ENCODE measurements at places on chromosomes 16 and 17. TPM values are rescaled to one million over a fixed set of nuclear protein-coding genes. Genes with fewer than 3 reads are reported as not detected.

- DNase-seq = no peak
Measured at GRCh38 chr17:11363565-11364117, 122.6 kb downstream of the SHISA6 start.

- no peak for DNase-seq
Measured at GRCh38 chr16:69236319-69236718, 49.4 kb downstream of the SNTB2 start.

DNA sequence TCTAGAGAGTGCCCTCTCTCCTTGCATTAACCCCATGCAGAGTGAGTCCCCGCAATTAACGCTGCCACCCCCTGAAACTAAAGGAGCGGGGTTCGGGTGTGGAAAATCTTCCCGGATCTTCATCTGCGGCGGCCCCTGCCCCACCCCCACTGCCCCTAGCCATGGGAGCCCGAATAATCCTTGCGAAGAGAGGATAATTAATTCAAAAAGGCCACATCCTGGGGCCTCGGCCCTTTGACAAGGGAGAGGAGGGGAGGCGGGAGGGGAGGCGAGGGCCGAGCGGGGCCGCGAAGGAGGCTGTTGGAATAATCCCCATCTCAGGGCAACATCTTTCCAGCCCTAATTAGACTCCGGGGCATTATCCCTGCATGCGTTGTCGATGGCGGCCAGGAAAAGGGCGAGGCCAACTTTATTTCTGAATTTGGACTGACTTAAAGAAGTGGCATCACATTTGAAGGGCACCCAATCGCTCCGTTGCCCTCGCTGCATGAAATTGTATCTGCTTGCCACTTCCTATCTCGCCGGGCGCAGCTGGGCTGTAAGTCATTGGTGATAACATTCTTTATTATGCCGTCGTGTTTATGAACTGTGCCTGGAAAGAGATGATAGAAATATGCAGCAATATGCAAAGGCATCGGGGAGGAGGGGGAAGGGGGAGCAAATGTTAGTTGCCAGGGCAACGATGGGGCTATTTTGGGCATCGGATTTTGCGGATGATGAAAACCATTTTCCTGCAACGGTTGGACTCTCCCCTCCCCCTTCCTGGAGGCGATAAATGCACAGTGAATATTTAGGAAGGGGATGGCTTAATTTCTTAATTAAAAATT lies 387.1 kb upstream of the TNRC6C start:
- no peak for DNase-seq

DNA sequence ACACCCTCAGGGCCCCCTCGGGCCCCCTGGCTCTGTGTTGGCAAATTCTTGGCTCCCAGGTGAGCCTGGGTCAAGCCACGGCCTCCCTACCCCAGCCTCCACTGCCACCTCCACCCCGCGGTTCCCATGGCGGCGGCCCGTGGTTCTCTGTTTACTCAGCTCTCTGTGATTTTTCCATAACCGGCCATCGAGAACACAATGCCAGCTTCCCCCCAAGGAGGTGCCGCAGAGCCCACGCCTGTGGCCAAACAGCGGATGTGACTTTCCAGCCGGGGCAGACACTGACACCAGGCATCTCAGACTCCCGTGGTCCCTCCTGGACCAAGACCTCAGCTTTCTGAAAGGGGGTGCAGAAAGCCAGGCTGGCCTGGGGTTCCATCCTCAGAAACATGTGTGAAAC lies 21.6 kb upstream of the ATP2A3 start:
- DNase-seq = no peak

- no peak for DNase-seq
Measured at GRCh38 chr16:56357765-56358322, 67.5 kb downstream of the AMFR start.

- no peak for DNase-seq
Measured at GRCh38 chr16:9860876-9861275, 321.4 kb downstream of the GRIN2A start.

- no peak for DNase-seq
Measured at GRCh38 chr16:4675864-4676786, 17.2 kb upstream of the NUDT16L1 start.

DNA sequence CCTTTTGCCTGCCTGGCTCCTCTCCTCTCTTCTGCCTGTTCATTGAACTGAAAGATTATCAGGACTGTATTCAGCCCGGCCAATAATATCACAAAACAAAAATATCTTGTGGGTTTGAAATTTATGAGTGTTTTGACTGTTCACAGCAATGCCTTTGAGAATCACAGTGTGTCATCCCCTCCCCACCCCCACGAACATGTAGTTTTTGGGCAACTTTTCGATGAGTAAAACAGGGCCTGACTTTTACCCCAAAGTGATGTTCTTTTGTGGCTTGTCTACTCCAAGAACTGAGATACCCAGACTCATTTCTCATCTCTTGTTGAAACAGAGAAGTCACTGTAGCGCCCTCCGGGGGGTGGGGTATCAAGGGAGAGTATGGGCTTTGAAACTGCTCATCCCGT lies 675.7 kb downstream of the WWOX start:
- DNase-seq = no peak

DNA sequence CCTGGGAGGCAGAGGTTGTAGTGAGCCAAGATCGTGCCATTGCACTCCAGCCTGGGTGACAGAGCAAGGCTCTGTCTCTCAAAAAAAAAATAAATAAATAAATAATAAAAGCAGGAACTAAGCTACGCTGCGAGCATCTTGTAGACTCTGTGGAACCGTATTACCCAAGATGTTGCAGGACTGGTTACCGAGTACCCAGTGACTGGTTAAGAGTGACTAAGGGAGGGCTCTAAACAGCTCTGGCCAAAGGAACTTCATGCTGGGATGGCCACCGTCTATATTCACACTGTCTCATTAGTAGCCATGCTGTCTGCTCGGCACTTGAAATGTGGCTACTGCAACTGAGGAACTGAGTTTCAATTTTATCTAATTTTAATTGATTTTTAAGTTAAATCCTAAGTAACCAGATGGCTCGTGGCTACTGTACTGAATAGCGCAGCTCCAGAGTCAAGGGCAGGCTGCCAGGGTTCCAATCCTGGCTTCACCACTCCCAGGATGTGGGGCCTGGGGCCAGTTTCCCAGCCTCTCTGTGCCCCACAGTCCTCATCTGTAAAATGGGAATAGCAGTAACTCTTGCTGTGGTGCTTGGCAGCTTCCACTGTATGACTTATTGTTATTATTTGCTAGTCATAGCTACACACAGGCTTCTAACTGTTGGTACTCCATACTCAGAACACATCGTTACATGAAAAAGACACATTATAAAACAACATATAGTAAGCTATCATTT lies 3.0 kb downstream of the NTAN1 start:
- DNase-seq = no peak

- no peak for DNase-seq
Measured at GRCh38 chr17:76672270-76672851, 28.8 kb upstream of the ST6GALNAC1 start.

DNA sequence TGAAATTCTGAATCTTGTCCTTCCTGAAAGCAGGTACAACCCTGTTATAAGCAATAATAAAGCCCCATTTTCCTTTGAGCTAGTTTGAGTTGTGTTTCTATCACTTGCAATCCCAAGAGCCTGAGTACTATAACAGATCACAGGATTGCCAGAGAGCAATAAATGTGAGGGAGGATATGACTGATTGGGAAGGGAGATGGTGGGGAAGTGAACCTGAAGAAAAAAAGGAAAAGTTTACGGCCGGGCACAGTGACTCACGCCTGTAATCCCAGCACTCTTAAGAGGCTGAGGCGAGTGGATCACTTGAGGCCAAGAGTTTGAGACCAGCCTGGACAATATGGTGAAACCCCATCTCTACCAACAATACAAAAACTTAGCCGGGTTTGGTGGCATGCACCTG lies 80.4 kb downstream of the COX10 start:
- no peak for DNase-seq

DNA sequence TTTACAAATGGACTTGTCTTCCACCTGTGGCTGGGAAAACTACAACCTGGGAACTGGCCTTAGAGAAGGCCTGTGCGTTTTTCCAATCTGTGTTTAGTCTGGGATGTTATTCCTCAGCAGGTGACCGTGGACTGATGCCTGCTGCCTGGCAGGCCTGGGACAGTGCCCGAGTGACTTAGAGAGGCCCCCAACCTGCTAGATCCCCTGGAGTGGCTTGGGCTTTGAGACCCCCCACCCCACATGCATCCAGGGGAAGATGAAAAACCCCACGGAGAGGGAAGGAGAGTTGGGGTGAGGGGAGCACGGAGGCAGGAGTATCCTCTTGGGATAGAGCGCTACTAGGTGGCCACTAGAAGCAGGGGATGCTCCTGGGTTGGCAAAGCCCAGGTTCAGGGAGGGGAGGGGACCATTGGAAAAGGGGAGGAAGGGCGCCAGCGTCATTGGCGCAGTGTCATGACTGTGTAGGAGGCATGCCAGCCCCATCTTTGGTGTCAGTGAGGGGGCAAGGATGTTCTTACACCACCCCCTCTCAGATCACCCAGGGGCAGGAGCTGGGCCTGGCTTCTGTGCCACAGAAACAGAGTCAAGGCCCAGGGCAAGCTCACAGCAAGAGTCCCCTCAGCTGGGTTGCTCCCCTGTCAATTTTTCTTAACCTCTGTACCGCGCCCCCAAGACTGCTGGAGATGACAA lies 54.1 kb downstream of the MEAK7 start:
- no peak for DNase-seq

GRCh38 chr17:48555258-48556228 lies 10.6 kb upstream of the HOXB2 start:
- DNase-seq = peak; percentile 78

DNA sequence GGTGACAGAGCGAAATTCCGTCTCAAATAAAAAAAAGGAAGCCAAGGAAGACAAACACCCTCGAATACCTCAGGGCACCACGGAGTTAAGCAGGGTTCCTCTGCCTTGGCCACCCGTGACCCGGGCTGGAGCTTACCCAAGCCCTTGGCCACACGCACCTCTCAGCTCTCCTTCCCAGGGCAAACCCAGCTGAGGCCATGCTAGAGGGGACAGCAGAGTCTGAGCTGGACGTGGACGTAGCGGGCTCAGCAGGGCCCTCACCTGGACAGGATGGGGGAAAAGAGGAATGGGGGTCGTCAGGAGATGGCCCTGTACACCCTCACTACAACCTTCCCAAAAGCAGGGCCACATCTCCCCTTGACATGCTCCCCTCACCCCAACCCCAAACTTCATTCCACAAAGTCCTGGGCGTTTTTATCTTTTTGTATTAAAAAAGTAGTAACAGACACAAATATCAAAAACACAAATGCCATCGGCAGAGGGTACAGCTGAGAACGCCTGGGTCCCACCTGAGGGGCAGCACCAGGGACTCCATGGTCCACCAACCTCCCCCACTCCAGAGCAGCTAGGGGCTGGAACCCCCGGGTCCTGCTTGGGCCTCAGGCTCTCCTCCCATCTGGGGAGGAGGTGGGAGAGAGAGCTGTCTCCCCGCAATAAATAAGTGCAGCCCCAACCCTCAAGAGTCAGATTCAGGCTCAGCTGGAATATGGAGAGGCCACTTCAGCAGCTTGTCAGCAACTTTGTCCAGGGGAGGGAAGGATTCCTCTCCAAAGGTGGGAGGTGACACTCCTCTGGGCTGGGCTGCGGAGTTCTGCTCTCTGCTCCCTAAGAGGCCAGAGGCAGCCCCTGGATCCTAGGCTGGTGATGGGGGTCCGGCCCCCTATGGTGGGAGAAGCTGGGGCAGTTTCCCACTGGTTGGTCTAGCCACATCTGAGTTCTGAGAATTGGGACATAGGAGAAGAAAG lies 11.9 kb downstream of the PER1 start:
- no peak for DNase-seq

GRCh38 chr17:20121359-20122253 lies 112.4 kb downstream of the SPECC1 start:
- no peak for DNase-seq

- DNase-seq = no peak
Measured at GRCh38 chr17:77273397-77274085, 132.8 kb downstream of the SEC14L1 start.

GRCh38 chr17:76119409-76120371 lies 16.1 kb upstream of the EXOC7 start:
- DNase-seq = no peak

- no peak for DNase-seq
Measured at GRCh38 chr17:78781104-78781892, 775 bp downstream of the CYTH1 start.

GRCh38 chr17:63116228-63116627 lies 150.2 kb downstream of the TANC2 start:
- DNase-seq = no peak

DNA sequence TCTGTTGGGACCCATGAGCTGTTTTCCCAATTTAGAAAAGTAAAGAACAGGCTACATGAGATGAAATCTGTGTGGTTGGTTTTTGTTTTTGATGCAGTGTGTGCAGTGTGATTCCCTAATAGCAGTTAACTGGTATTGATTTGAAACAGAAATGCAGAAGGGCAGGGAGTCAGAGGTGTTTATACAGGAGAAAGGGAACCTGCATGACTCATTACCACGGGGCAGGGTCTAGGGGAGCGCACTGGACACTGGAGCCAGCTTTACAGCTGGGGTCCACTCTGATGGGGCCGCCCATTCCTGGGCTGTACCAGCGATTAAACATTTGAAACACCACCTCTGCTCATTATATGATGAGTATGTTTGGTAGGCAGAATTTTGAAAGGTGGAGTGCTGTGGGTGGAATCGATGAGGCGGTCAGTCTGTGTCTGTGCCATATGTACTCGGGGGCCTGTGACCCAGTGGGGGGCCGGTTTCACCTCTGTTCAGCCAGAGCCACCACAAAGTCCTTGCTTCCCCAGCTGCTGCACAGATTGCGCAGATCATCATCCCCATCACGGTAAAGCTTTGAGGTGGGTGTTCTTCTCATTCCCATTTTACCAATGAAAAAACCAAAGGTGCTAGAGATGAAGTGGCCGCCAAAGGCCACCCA lies 142.5 kb downstream of the CMIP start:
- DNase-seq = no peak

DNA sequence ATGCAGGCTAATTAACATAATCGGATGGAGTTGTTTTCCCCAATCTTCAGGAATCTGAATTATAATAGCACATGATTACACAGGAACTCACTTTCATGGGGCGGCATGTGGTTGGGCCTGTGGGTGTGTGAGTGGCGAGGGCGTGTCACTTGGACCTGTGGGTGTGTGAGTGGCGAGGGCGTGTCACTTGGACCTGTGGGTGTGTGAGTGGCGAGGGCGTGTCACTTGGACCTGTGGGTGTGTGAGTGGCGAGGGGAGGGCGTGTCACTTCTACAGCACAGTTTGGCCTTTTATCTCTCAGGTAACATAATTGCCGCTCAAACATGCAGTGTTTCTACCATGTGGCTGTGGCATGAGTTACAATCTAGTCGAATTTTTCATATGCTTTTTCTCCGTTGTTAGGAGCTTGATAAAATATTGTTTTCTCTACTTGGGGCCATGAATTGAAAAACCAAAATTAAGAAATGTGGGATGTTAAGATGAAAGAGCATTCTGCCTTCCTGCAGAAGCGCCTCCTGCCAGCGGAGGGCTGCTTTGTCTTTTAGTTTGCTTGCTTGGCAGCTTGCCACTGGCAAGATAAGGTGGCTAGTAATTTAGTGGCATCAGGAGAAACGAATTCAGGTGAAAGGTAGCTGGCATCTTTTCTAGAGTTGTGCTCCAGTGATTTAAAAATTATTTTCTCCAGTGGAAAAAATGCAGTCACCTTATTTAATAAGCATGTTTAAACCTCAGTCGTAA lies 36.2 kb downstream of the USP10 start:
- no peak for DNase-seq

The HSD11B2 gene
- 11.1 TPM for polyA plus RNA-seq

The DNAAF8 gene
- polyA plus RNA-seq = 0.63 TPM

The FBXW10B gene
- polyA plus RNA-seq = 1.7 TPM

The SEZ6L2 gene
- 2.5 TPM for polyA plus RNA-seq

The ASGR2 gene
- polyA plus RNA-seq = 0.11 TPM

The NPW gene
- polyA plus RNA-seq = 1.1 TPM

The NUPR1 gene
- polyA plus RNA-seq = 27.9 TPM

The JUP gene
- polyA plus RNA-seq = 31.0 TPM

The ZMYND15 gene
- 0.28 TPM for polyA plus RNA-seq

The ZNF423 gene
- polyA plus RNA-seq = 26.2 TPM

The ACSM3 gene
- polyA plus RNA-seq = 2.9 TPM

The GNGT2 gene
- 1.2 TPM for polyA plus RNA-seq

The CCL17 gene
- polyA plus RNA-seq = not detected

Data from forelimb muscle (tissue), 1 donor.